ENCODE measurements at places on chromosomes 16 and 17.

- DNase-seq: no peak
Measured at GRCh38 chr17:82173351-82174041, 39.1 kb downstream of the CCDC57 start.

DNA sequence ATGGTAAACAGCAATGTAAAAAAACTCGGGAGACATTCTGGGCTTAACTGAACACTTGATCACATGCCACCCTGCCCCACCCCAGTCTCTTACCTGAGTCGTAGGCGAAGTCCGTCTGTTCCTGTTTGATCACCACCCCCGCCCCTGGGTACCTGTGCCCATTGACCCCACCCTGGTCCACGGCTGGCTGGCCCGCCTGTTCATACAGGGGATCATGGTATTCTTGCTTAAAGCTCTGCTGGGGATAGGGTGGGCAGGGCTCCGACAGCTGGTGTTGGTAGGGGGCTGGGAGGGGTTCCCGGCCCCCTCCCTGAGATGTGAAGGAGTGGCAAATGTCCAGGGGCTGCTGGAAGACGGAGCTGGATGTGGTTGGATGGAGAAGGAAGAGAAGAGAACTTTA, 13.6 kb downstream of the ETV4 start:
- no peak for DNase-seq

DNA sequence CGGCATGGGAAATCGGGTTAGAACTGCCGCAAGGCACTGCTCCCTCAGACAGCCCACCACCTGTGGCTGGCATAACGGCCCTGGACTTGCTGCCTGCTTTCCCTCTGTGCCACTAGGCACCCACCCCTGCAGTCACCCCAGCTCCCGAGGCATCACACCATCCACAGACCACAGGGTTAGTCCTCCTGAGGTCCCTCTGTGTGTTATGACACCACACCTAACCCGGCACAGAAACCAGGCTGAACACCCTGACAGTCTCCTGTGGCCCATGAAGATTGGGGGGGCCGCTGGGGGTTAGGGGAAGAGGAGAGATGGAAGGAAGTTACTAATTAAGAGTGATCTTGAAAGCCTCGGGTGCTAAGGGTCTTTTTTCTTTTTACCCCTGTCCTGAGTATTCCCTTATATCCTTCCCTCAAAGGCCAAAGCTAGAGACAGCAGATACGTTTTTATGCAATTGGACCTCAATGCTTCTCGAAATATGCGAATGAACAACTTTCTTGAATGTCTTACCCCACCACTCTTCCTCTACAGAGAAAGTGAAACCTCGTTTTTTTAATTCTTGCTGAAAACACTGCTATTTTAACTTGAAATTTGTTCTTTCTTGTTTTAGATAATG, 7.0 kb downstream of the CYTH1 start:
- no peak for DNase-seq

DNA sequence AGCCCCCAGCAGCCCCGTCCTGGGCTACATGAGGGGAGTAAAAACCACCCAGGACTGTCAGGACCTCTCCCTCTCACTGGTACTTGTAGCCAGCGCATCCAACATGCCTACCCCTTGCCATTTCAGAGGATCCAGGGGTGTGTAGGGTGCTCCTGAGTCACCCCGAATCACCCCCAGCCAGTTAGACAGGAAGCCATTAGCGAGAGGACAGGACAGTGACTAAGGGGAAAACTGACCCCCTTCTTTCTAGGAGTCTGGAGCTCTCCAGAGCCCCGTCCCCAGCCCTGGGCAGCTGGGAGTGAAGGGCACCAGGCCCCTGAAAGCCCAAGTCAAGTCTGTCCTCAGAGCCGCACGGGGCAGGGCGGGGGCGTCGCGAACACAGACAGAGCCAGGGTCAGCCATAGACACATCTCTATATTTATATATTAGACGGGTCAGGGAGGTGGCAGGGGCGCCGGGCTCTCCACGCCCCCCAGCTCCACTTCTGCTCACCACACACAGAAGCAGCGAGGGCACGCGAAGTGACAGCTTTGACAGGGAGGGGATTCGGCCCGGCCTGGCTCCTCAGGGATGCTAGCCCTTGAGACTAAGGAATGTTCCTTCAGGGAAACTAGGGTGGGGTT, 485 bp upstream of the GDPD3 start:
- DNase-seq: no peak

DNA sequence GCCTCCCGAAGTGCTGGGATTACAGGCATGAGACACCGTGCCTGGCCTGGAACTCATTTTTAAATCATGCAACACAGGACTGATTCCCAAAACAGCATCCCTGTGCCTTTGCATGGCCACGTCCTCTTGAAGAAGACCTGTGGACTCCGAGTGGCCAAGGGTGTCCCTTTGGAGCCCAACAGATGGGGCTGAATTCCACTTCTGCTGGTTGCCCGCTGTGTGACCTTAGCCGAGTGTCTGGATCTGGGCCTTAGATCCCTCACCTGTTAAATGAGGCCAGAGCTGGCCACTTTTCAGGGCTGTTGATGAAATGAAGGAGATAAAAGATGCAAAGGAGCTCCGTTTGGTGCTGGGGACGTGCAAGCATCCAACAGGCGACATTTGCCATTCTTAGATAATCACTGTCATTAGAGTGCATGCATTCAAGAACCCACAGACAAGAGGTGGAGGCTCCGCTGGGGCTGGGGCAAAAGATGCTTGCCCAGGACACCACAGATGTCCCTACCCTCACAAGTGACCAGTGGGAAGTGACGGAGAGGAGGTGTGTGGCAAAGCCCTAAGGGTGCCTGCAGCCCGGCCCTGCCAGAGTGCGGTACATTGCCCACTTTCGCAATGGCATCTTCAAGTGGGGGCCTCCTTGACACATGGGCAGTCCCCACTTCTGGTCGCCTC, 354.1 kb upstream of the TNRC6C start:
- DNase-seq: no peak

DNA sequence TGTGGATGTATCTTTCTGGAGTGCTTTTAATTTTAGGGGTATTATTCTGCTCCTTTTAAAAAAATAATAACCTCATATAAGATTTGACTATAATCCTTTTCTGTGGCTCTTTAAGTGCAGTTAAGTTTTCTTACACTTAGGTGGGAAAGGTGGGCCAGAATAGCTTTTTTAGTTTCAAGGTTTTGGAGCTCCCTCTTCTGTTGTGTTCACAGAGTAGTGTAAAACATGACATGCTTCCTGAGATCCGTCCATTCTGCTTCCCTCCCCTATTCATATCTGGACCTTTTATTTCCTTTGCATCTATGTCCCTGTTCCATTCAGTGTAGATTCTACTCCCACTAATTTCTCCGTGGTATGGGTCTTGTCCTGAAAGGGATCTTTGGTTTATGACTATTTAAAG, 12.8 kb downstream of the LRRC36 start:
- peak; percentile 19 for DNase-seq

DNA sequence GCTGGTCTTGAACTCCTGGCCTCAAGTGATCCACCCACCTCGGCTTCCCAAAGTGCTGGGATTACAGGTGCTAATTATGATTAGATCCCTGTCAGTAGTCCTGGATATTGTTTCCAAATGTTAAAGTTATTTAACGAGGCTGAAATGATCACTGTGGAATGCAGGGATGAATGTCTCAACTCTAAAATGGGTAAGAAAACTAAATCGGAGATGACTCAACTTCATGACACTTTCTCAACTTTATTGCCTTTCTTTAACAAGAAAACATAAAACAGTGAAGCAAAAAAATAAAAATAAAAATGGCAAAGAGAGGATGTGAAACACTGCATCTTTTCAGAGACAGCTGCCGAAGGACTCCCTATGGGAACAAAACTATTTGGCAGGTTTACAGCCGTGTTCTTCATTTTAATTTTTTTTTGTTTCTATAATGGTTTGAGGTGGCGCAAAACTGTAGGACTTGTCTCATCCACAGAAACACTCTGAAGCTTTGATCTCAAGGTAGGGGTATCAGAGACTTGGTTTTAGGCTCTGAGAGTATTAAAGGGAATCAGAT, 382.0 kb downstream of the GRIN2A start:
- DNase-seq: no peak

DNA sequence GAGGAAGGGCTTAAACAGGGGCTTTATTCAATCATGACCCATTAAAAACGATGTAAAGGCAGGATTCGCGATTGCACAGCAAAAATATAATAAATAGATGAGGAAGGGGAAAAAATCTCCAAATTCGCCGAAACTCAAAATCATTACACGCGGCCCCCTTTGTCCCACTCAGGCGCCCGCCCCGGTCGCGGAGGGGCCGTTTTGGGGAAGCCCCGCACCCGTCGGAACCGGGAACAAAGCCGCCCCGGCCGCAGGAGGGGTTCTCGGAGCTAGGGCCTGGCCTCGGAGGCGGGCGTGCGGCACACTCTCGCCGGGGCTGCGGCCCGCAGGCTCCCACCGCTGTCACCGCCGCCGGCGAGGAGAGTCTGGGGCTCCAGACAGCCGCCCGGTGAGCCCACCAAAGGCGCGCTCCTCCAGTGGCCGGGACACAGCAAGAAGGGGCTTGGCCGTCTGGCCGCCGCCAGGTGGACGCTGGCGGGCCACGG, 521 bp downstream of the C16orf87 start:
- DNase-seq: no peak

DNA sequence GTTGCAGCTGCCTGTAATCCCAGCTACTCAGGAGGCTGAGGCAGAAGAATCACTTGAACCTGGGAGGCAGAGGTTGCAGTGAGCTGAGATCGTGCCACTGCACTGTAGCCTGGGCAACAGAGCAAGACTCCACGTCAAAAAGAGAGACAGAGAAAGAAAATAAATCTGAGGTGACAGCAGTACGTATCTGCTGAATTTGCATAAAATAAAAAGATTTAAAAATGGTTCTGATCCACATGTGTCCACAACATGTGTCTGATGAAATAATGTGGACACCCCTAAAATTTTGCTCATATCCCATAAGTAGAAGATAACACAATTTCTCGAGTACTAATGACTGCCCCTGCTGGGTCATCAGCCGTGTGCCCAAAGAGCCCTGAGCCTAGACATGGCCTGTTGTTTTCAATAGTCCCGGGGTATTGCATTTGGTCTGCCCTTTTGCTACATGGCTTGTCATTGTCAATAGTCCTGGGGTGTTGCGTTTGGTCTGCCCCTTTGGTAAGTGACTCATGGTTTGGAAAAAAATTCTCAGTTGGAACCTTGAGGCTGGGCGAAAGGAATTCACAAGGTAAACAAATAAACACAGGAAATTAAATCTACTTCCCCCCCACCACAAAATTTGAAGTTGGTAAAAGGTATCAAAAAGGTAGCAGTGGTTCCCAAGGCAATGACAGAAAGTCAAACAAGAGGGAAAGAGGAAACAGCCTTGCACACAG, 434.6 kb upstream of the MAF start:
- DNase-seq: no peak

DNA sequence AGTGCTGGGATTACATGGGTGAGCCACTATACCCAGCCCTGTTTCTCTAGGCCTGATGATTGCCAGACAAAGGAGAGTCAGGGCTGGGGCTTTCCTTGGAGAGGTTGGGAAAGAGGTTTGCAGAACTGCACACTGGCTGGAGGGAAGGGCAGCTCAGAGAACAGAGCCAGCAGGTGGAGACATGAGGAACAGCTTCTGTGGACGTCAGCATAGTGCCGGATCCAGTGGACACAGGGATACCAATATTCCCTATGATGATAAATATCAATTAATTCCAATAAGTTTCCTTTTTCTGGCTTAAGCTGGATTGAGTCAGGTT, 43.2 kb upstream of the SCNN1B start:
- no peak for DNase-seq

- DNase-seq: no peak
Measured at GRCh38 chr16:79756571-79756970, 156.0 kb upstream of the MAF start.

DNA sequence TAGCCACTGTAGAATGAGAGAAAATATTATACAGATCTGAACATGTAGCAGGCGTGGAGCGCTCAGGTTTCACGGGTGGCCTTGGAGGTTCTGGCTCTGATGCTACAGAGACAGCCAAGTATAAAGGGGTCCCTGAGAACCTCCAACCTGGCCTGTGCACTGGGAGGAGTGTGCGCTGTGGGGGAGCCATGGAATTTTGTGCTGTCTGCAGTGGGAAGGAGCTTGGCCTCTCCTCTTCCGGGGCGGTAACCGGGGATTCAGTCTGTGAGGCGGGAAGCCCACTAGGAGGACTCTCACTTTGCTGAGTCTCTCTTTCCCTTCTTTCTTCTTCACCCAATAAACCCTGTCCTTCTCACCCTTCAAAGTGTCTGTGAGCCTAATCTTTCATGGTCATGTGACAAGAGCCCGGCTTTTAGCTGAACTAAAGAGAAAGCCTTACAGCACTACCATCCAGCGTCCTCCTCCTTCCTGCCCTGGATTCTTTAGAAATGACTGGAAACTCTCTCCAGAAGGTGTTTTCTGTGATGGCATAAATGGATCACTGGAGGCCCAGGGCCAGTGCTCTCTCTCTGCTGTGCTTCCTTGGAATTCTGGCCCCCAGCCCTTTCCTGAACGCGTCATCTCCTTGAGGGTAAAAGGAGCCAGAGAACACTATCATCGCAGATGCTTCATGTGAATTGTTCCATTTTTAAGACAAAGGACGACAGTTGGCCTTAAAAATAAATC, 232.1 kb upstream of the CACNG5 start:
- DNase-seq: no peak

GRCh38 chr17:75077072-75077495, 10.7 kb upstream of the SLC16A5 start:
- no peak for DNase-seq

DNA sequence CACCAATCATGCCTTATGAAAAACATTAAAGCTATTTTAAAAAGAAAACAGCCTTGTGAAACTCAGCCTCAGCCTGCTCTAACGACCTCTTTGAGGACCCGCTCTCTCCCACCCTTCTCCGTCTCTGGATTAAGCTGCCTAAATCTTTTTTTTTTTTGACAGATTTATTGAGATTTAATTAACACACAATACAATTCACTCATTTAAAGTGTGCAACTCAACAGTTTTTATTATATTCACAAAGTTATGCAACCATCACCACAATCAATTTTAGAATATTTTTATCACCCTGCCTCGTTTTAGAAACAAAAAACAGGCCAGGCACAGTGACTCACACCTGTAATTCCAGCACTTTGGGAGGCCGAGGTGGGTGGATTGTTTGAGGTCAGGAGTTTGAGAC, 8.4 kb downstream of the CDR2L start:
- no peak for DNase-seq

DNA sequence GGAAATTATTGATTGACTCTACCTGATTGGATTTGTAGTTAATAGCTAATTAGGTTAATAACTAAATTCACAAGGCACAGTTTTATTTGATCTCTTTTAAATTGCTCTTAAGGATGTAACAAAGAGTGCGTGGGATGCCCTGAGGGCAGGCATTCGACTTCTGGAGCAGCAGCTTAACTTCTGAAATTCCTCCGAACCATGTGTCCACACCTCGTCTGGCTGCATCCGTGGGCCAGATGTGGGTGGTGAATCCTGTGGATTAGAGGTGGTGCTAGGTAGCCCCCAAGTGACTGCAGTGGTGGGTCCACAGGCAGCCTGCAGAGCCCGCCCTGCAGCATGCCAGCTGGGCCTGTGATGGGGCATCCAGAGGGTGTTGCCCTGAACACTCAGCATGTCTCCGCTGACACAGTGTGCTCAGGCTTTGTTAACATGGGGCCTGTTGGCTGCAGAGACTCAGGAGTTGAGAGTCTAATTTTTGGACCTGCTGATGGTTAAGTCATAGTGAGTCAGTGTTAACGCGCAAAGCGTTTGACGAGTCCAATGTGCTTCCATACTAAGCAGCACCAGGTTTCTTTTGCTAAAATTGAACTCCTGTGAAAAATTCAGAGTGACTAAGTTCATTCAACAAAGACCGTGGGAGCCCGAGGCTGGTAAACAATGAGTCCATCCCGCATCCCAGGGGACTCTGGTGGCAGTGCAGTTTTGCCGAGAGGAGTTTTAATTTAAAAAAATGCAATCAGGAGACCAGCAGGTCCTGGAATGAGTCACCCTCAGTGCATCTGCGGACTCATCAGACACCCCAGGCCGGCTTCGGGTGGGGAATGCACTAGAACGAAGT, 3.8 kb upstream of the NPB start:
- DNase-seq: no peak

All from NCI-H1092 treated with DMSO at 0.1 percent for 48 hours (cell line).